H9 (cell line): ENCODE measurements at places on chromosomes 1 and 21. TPM values are rescaled to one million over a fixed set of nuclear protein-coding genes. Genes with fewer than 3 reads are reported as not detected.
A peak's percentile ranks its signal among the peaks of the same experiment; 100 is the strongest.

The NCF2 gene
- total RNA-seq, result not detected in 2 replicates

DNA sequence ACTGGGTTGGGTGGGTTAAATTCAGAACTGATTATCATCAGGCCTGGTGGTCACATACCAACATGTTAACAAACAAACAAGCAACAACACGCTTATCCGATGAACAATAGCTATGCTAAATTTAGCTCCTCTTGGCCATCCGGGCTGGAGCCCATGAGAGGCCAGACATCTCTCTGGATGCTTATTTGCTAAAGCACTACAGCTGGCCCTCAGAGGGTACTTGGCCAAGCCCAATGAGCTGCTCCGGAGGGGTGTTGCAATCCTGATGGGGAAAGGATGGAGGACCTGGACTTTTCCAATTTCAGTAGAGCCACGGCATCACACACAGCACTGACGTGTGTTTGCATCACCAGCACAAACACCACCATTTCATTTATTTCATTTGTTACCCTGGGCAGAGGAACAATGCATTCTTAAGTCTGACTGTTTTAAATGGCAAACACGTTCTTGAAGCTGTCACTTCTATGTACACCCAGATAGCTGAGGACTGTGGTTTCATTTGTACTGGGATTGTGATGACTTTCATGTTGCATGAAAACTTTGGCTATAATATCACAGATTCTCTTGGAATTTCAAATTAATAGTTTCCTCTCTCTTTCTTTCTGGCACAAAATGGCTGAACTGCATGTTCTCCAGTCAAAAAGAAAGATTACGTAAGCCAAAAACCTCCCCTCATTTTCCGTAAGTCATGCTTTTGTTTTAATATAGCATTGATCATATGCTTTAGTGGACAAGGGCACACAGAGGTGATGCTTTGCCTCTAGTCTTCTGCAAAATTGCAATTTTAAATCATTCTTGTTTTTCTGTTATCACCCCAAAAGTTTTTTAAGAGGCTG is 359.8 kb upstream of the KAZN start:
- no peak for DNase-seq

The FMO2 gene
- not detected in 2 replicates for total RNA-seq

DNA sequence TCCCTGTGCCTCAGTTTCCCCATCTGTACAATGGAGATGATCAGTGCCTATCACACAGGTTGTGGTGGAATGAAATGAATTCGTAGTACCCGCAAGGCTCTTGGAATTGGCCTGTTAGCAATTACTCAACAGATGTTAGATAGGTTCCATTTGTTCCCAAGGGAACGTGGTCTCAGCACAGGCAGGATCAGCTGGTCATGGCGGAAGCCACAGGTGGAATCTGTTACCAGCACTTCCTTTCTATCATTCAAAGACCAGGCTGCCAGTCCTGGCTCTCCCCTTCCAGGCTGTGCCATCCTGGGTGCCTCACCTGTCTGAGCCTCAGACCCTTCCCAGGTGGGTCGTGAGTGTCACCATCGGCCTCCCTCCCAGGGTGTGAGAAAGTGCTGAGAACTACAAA is 61.5 kb downstream of the FBXO2 start:
- no peak for DNase-seq

The NT5C1A gene
- total RNA-seq, result not detected in 2 replicates

The CTSE gene
- total RNA-seq, result not detected in 2 replicates

The ACTL8 gene
- 0.26 TPM in 1 of 2 replicates, not detected in the other for total RNA-seq

DNA sequence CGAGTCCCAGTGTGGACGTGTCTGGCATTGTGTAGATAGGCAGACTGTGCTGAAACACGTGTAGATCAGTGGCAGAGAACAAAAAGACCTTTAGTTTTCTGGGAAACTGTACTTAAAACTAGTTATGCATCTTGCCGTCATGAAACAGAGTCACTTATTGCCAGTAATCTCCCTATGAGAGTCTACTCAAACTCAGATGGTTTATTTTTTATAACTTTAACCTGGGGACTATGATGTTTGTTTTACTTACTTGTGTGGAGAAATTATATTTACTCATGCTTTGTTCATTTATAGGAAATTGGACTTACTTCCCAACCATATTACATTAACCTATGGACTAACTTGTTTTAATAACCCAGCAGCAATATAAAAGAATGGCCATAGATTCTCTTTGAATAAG is 54.1 kb upstream of the ABCG1 start:
- DNase-seq, result no peak

- DNase-seq, result no peak
Measured at GRCh38 chr1:96048572-96049212, 672.9 kb upstream of the PTBP2 start.

The FALEC gene
- total RNA-seq, result not detected in 2 replicates

The G0S2 gene
- total RNA-seq, result 0.26 and 0.35 TPM in 2 replicates

The KCNK1 gene
- total RNA-seq, result 9.3 and 9.9 TPM in 2 replicates

DNA sequence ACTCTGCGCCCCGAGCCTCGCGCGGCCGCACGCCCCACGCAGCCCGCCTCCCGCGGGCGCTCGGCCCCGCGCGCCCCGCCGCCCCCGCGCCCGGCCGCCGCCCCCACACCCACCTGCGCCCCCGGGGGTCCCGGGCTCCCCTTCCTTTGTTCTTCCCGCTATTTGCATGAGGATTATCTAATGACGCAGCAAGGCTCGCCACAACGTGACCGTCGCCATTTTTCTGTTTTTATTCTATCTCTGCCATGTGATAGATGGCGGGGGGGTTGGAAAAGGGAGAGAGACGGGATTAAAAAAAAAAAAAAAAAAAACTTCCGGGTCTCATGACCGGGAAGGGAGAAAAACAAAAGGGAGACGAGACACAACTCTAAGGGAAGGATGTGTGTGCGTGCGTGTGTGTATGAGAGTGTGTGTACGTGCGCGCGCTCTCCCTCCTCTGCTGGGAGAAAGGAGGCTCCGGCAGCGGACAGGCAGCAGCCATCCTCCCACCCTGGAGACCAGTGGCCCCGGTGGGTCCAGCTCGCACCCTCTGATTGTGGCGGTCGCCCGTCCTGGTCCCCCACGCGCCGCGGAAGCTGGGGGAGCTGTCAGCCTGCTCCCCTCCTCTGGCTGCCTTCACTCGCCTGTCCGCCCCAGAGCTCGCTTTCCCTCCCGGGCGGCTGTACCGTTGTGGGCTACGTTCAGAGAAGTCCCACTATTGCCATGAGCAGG is 80.4 kb upstream of the AK4 start:
- DNase-seq, result peak; percentile 80

The CYP4B1 gene
- not detected in 2 replicates for total RNA-seq

The MATN1 gene
- total RNA-seq, result not detected in 2 replicates

- peak; percentile 98 for DNase-seq
Measured at GRCh38 chr1:202010180-202011015, at the start of gene ELF3. Gene ELF3 (plus strand): TSS chr1:202010587. CDS start chr1:202011137, 550 bp downstream.

DNA sequence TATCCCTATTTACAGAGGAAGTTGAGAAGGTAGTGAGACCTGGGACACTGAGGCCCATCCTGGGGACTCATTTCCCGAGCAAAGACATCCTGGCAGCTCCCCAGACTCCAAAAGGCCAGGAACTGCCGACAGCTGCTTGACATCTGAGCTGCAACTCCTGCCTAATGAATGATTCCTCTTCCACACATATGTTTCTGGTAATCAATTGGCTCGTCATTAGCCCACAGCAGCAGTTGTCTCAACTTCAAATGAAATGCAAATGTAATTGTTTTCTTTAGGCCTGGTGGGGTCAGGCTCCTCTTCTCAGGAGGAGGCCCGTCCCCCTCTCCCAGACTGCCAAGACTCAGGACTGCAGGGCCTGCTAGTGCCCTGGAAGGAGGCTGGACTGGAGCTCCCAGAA is 61.8 kb upstream of the DISP3 start:
- DNase-seq, result peak; percentile 46

- no peak for DNase-seq
Measured at GRCh38 chr1:222784916-222785315, 29.9 kb upstream of the DISP1 start.

The ADGRL2 gene
- total RNA-seq, result 119 TPM in 2 replicates

The RCAN3 gene
- 13.0 TPM in 2 replicates for total RNA-seq

The MAP10 gene
- total RNA-seq, result 1.2 and 1.3 TPM in 2 replicates

- peak; percentile 97 for DNase-seq
Measured at GRCh38 chr1:42739753-42740700, at the start of gene CLDN19. Gene CLDN19 (minus strand): TSS chr1:42740236. CDS start chr1:42740063, 173 bp downstream.
